ENCODE measurements at places on chromosomes 2 and 18.

DNA sequence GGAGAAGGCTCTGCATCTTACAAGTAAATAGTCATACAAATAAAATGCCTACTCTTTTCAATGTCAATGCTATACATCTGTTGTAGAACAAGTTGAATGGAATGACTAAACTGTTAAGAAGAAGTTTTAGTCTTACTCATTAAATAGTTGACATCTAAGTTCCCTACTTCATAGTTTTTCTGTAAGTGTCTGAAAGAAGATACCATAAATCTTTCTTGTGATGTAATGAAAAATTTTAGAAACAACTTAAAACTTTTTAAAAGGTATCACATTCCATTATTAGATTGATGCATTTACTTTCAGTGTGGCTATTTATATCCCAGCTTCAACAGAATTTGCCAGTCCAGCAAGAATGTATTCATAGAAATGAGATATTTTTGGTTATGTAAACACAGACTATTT is 185.2 kb upstream of the EPC2 start:
- DNase-seq, result no peak

DNA sequence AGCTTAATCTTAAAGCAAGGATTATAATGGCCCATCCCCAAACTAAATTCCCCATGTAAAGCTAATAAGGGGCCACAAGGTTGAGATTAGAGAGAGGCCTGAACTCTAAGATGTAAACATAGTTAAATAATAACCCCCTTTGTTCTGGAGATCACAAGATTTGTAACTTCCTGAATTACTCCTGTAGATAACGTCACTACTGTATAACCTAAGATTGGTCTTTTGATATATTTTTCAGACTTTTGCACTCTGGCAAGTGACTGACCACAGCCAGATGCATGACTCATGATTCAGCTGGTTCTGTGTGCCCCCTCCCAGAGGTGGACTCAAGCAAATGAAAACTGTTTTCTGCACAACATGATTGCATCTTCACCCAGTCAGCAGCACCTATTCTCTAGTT is 686.0 kb upstream of the DDX18 start:
- DNase-seq, result no peak

GRCh38 chr2:174688079-174688478 is 76.2 kb downstream of the CHRNA1 start:
- no peak for DNase-seq

DNA sequence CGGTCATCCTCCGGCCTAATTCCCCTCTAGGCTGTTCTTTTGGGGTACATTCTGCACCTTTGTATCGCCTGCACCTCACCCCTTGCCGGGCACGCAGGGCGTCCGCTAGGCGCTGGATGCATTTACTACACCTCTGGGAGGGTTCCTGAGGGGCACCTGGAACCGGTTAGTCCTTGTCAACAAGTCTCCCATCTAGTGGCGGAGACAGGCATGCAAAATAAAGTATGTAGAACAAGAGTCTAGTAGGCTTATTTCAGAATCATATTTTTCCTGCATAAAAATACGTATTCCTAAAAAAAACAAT is 705 bp upstream of the TEX261 start:
- peak; percentile 88 for DNase-seq

DNA sequence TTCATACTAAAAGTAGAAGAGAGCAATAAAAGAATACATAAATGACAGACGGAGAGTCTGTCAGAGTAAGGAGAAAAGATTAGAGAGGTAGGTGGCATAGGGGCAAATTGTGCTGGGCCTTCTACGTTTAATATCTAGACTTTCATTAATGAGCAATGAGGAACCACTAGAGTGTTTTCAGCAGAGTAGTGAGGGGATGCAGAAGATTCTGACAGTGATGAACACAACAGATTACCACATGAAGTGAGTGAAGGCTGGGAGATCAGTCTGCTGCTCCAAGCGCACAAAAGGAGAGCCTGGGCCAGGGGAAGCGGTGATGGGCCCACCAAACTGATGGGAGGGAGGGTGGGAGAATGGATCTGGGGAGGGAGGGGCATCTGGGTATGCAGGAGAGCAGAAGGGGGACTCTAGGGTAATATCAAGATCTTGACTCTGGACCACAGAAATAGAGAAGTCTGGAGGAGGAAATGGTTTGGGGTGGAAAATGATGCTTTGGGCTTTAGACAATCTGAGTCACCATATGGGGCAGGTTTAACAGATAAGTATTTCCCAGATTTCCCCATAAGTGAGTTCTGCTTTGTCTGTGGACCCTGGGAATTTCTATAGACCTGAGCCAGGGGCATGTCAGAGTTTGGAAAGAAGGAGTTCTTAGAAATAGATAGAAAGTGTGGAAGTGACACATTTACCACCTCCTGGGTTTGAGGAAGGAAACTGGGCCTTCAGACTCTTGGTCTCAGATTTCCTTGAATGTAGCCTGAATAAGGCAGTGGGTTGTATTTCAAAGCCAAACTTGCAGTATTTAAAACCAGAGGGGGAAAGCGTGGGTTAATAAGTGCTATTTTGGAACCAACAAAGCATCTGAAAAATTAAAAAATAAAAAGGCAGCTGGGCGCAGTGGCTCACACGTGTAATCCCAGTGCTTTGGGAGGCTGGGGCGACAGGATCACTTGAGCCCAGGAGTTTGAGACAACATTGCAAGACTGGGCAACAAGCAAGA is 15.0 kb upstream of the IL1A start:
- DNase-seq, result no peak
